ENCODE measurements at places on chromosomes 6 and 20.

DNA sequence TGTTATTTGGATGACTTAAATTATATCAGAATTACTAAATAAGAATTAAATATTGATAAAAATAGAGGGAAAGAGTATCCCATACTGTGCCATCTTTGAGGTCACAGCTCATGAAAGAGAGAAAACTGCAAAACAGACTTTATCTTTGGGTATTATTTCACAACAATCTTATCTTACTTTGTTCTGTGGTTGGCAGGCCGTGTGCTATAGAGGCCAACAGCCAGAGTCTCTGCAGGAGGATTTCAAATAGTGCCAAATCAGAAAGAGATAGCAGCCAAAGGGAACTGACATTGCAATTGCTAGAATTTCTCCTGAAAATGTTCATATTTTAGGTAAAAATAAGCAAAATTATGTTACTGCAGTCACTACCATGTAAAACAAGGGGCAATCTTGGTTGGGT is 354.2 kb downstream of the GRIK2 start:
- peak; percentile 71 for DNase-seq

DNA sequence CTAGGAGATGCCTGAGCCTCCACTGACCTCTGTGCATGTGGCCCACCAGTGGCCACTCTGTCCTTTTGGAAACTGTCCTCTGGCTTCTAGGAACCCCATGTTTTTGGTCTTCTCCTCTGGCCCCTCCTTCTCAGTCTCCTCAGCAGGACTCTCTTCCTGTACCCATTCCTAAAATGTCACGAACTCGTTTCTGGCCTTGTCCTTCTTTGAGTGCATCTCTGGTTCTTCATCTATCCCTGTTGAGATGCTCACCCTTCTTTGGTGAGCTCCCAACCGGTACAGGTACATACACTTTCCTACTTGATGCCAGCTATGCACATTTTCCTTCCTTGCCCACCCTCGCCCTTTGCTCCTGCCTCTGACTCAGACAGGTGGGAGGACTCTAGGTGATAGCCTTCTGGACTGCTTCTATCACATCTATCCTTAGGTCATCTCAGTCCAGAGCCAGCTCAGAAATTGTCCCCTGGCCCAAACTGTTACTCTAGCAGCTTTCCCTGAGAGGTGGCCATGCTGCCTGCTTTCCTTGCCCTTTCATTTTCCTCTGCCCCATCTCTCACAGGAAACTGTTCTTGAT is 14.8 kb upstream of the NNAT start:
- no peak for DNase-seq

DNA sequence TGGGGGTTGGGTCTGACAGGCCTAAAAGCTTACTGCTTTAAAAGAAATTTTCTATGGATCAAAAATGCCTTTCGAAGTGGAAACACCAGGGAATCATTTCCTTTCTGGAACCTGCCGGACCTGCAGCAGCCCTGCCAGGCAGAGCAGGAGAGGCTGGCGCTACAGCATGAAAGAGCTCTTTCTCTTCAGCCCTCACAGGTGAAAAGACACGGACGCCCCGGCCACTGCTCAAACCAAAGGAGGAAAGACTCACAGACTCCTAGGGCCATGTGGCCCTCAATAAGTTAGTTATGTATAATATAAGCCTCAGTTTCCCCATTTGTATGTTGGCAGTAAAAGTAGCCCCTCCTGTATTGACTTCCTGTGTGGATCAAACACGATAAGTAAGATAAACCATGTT is 8.3 kb downstream of the SCML4 start:
- no peak for DNase-seq

DNA sequence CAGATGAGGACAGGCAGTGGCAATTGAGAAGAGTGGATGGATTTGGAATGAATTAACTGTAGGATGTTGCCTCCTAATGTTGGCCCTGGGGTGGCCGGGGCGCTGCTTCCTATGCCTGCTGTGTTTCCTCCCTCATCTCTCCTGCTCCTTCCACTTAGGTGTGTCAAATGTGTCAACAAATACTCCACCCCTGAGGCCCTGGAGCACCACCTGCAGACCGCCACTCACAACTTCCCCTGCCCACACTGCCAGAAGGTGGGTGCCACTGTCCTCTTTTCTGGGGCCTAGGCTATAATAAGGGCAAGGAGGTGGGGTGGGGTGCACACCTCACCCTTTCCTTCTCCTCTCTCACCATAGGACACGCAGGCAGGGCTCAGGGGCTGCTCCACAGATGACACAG is 30.0 kb upstream of the CHMP4B start:
- DNase-seq = no peak

GRCh38 chr6:17354700-17355403 is 38.5 kb upstream of the CAP2 start:
- DNase-seq = no peak

GRCh38 chr6:56865081-56865875 is 89.6 kb upstream of the BEND6 start:
- no peak for DNase-seq

DNA sequence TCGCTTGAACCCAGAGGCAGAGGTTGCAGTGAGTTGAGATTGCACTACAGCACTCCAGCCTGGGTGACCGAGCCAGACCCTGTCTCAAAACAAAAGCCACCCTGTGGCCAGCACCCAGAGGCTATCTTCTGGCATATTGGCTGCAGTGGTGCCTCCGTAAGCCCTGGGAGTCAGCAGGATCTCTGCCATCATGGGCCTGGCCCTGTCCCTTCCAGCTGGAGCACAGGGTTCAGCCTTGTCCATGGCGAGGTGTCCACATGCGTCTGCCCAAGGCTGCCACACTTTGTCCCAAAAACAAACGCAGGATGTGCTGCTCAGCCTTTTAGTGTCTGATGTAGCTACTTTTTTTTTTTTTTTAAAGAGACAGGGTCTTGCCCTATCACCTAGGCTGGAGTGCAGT is 15.4 kb upstream of the MTG2 start:
- DNase-seq = no peak

Data from hematopoietic multipotent progenitor cell treated with erythropoietin and hydrocortisone succinate and interleukin-3 and kit ligand, for 4 days (in vitro differentiated cells).